ENCODE measurements at places on chromosomes 16 and 17.

DNA sequence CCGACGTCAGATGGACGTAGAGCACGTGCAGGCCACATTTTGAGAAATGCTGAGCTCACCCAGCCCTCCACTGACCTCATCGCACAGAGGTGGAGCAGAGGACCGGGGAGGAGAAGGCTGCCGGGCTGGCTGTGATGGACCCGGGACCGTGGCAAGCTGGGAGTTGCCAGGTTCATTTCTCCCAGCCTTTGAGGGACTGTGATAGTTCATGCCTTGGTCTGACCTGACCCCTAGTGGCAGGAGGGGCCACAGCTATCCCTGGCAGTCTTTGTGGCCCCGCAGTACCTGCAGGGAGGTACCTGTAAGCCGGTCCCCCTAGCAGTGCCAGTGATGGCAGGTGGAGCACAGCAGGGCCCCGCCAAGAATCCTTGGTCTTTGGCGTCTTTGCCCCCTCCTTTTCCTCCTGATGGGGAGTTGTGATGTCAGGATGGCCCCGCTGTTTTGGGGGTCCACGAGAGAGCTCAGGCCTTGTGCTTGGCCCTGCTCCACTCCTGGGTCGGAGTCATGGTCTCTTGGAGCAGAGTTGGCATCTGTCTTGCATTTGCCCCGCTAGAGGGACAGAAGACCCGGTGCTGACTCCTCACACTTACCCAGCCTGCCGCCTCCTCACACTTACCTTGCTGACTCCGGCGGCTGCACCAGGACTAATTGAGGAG lies 50.4 kb downstream of the OR1D5 start:
- DNase-seq, result peak; percentile 49

GRCh38 chr16:57708168-57708567 lies 13.6 kb downstream of the DRC7 start:
- no peak for DNase-seq

DNA sequence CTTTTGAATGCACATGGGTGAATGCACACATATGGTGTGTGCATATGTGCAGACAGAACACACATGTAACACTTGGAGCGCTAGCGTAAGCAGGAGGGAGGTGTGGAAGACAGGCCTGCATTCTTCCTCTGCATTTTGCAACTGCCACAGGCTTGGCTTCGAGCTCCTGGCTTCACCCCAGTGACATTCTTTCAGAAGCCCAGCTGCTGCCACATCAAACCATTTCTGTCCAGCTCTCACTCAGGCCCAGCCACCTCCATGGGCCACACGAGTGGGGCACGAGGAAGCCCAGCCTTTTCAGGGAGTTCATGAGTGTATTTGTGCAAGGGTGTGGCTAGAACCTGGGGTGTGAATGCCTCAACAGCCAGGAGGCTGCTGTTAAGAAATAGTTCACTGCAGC lies 18.8 kb downstream of the LGALS3BP start:
- peak; percentile 50 for DNase-seq

- no peak for DNase-seq
These were observed 1.8 kb downstream of the KRTAP9-4 start for GRCh38 chr17:41251261-41251660.

DNA sequence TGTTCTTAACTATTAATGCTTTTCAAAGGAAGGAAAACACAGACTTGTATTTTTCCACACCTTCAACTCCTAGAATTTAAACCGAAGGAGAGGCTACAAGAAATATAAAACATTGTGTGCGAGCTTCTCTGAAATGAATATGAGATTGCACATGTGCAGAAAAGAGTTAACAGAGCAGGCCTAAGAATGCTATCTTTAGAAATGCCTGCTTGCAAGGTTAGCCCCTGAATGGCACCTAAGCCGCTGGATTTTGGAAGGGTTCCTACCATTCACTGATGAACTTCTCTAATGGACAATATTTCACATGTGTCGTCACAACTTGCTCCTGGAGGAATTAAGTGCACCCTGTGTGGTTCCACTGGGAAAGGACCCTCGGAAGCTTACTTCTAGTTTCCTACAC lies 69.3 kb downstream of the FBXL20 start:
- no peak for DNase-seq

Measured in fibroblast of skin of abdomen (primary cell).